ENCODE measurements at places on chromosomes 6 and 20.
A peak's percentile ranks its signal among the peaks of the same experiment; 100 is the strongest.

GRCh38 chr20:63519668-63520503, 679 bp upstream of the PPDPF start:
- DNase-seq: peak; percentile 40

DNA sequence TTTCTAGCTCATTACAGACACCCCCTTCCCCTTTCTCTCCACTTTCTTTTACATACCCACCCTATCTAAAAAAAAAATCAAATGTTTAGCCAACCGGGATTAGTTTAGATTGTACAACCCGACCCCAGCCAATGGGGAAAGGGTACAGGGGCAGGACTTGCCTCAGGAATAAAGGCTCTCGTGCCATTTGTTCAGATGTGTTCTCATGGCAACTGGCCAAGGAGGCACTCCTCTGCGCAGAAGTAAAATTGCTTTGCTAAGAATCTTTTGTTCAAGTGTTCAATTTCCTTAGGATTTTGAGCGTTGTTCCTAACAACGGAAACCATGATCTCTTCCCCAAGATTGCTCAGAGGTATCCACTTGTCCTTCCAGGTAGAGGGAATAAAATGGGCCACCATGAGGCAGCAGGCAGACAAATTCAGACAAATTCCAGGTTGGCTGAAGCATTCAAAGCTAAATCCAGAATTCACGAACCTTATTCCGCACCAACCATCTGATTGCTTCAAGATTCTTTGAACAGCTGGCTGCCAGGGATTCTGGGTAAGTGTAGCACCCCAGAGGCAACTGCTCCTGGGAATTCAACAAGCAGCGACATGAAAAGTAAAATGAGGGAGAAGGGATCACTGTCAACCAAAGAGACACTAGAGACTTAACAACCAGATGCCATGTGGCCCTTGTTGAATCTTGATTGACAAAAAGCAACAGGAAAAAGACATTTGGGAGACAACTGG, 431.8 kb downstream of the PREX1 start:
- no peak for DNase-seq

DNA sequence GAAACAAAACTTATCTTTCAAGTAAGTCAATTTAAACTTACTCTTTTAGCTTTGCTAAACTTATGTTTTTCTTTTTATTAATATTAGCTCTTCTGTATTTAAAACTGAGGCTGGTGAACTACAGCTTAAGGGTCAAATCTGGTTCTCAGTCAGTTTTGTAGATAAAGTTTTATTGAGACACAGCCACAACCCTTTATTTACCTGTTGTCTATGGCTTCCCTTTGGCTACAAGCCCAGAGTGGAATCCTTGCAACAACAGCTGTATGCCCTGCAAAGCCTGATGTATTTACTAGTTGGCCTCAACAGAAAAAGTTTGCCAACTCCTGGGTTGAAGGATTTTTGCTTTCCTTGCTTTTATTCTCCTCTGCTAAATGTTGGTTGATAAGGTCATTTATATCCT, 491.4 kb upstream of the RNF217 start:
- no peak for DNase-seq

DNA sequence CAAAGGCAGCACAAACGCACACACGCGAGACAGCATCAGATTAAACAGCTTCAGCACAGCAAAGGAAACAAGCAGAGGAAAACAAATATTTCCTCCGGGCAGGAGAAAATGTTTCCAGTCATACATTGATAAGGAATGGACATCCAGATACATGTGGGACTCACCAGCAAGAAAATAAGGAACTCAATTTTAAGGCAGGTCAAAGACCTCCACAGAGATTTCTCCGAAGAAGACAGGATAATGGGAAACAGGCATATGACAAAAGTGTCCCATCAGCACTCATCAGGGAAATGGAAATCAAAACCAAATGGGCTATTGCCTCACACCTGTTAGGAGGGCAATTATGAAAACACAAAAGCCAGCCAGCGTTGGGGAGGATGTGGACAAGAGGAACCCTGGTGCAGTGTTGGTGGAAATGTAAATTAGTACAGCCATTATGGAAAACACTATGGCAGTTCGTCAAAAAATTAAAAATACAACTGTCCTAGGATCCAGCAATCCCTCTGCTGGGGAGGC, 9.7 kb upstream of the SLCO4A1 start:
- DNase-seq: no peak

DNA sequence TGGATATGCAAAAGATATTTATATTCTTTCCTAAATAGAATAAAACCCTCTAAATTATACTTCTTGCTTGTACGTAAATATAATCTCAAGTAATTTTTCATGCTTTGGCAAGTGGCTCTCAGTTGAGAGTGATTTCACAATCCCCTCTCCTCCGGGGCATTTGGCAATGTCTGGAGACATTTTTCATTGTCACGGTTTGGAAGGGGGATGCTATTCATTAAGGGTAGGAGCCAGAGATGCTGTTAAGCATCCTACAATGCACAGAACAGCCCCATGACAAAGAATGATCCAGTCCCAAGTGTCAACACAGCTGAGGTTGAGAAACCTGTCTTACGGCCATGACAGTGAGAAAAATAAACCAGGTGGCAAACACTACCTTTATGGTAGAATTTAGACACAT, 75.7 kb downstream of the AGPAT4 start:
- DNase-seq: no peak

DNA sequence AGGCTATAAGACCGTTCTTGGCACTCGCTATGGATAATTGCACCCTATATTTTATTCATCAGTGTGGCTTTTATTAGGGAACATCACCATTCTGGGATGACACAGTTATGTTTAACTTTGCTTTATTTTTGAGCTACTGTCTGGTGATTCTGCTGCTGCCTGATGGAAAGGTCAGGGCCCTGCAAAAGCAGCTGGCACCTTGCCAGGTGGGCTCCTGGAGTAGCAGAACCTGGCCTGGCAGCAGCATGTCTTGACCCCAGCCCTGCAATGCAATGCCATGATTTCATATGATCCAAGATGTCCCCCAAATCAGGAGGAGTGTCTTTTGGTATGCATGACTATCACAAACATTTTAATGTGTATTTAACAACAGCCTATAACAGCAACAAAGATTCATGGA, 228.4 kb upstream of the RSPO3 start:
- DNase-seq: no peak

- DNase-seq: no peak
Observed at GRCh38 chr6:30829639-30830255, 54.6 kb upstream of the DDR1 start.

- no peak for DNase-seq
Observed at GRCh38 chr20:50968289-50968688, 9.7 kb downstream of the MOCS3 start.

- no peak for DNase-seq
Observed at GRCh38 chr6:42232035-42232434, 14.4 kb upstream of the MRPS10 start.

- DNase-seq: no peak
Observed at GRCh38 chr6:47069156-47069555, 27.0 kb upstream of the ADGRF1 start.

DNA sequence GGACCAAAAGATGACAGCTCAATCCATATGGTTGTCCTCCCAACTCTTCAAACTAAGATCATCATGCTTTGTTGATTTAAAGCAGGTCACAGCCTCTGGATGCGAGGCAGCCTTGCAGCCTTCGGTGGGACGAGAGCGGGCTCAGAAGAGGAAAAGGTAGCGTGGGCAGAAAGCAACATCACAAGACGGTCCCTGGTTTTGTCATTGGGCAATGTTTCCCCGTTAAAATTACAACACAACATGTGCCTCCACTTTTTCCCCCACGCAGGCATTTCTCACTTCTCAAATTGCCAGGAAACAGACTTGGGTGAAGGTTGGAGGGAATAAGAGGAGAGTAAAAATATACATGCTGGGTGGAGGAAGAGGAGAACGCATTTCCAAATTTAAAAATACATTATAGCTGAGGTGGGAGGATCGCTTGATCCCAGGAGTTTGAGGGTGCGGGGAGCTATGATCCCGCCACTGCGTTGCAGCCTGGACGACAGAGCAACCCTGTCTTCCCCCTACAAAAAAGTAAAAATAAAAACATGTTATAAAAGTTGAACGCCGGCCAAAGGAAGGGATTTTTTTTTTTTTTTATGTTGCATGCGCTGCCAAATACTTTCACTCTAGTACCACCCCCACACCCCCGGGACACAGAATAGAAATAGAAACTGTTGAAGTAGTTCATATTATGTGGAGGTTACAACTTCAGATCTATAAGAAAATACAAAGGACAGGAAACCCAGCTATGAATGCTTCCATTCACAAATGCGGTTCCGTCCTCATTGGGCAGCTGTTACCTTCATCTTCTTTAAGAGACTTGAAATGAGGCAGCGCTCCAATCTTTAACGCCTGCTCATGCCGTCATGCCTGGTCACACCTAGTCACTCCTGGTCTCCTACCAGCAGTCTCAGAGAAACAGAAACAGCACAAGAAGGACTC, 13.9 kb upstream of the NAA20 start:
- no peak for DNase-seq

DNA sequence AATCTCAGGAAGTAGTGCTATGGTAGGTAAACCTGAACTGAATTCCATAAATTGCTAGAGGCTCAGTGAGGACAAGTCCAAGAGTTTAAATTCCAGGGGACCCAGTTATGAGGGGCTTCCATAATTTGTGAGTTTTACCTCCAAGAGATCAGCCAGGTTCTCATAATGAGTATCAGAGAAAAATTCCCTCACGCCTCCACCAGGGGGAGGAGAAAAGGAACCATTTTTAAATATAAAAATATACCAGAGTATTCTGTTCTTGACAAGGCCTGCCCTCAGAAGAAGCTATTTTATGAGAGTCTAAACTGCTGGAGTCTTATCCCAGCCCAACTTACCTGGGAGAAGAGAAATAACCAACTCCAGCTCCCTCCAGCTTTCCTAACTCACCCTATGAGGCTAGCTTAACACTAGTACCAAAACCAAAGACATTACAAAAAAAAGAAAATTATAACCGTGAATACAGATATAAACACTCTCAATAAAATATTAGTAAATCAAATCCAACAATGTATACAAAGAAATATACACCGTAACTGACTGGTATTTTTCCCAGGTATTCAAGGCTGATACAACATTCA, 158.7 kb downstream of the TFAP2A start:
- DNase-seq: no peak

GRCh38 chr6:53803081-53803860, 8.5 kb downstream of the LRRC1 start:
- no peak for DNase-seq

GRCh38 chr20:60060006-60060557, 101.9 kb downstream of the CDH26 start:
- DNase-seq: no peak

DNA sequence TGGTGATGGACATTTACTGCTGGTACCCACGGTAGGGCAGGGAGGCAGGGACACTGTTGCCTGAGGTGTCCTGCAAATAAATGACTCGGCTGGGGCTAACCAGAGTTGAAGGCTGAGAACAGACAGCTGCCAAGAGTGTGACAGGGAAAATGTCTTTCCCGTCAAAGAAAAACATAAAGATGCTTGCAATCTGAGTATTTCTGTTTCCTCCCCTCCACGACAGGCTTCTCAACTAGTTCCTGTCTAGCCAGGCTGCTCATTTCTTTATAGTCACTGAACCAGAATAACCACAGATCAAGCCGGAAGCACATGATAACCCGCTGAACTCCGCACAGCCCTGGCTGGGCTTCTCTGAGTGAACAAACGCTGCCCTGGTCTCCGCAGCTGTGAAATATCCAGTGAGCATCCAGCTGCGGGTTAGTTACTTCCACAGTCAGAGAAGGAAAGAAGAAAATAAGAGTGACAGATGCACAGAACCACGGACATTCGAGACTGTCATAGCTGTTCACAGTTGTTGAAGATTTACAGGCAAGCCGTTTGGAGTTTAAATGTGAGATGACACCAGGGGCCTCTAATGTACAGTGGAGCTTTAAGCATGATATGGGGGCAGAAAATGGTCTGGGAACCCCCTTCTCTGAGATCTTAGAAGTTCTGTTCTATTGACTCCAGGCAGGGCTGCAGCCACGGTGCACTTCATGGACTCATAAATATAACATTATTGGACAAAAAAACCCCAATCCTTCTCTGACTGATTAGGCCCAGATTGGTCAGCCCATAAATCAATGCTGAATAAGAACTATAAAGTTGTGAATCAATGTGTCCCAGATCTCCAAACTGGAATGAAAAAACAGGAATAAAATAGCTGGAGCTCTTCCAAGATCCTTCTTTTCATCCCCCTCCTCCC, 299.9 kb upstream of the SUPT3H start:
- peak; percentile 8 for DNase-seq

Data from stimulated activated CD4-positive, alpha-beta T cell treated with anti-CD3 and anti-CD28 coated beads, Interleukin-2, amount 100 ng/mL, for 4 hours (primary cell).